Placental epithelial cell (primary cell): ENCODE measurements at places on chromosomes 4 and X. TPM values are rescaled to one million over a fixed set of nuclear protein-coding genes. Genes with fewer than 3 reads are reported as not detected.

PCDH18 gene
- total RNA-seq, result 0.39 and 0.87 TPM in 2 replicates

IL13RA2 gene
- total RNA-seq, result 0.11 TPM in 1 of 2 replicates, not detected in the other

TMSB15C gene
- total RNA-seq, result 2.8 and 7.9 TPM in 2 replicates

MAGEE1 gene
- total RNA-seq, result 3.0 and 3.1 TPM in 2 replicates

CDKL2 gene
- 0.79 and 0.87 TPM in 2 replicates for total RNA-seq

UGT2B11 gene
- not detected in 2 replicates for total RNA-seq

PNCK gene
- total RNA-seq, result 5.1 TPM in 1 of 2 replicates, not detected in the other
